Esophagus muscularis mucosa (tissue), 4 donors: ENCODE measurements at places on chromosomes 12 and 14. TPM values are rescaled to one million over a fixed set of nuclear protein-coding genes. Genes with fewer than 3 reads are reported as not detected.

METTL3 gene
- 64.4 TPM for total RNA-seq

UNC79 gene
- 0.17 TPM for total RNA-seq

SCN8A gene
- total RNA-seq = 0.42 TPM

ANKS1B gene
- total RNA-seq = 28.7 TPM

SLCO1A2 gene
- total RNA-seq = not detected

MANSC4 gene
- not detected for total RNA-seq

BDKRB2 gene
- 7.3 TPM for total RNA-seq

SLC38A4 gene
- total RNA-seq = not detected

C12orf75 gene
- 3.1 TPM for total RNA-seq

KRT72 gene
- total RNA-seq = not detected

AICDA gene
- not detected for total RNA-seq

KIF26A gene
- 7.2 TPM for total RNA-seq

ZBTB25 gene
- 11.3 TPM for total RNA-seq

SMIM10L1 gene
- total RNA-seq = 13.0 TPM

LRRC43 gene
- not detected for total RNA-seq

CD69 gene
- total RNA-seq = 2.9 TPM

C12orf54 gene
- total RNA-seq = not detected

DNA sequence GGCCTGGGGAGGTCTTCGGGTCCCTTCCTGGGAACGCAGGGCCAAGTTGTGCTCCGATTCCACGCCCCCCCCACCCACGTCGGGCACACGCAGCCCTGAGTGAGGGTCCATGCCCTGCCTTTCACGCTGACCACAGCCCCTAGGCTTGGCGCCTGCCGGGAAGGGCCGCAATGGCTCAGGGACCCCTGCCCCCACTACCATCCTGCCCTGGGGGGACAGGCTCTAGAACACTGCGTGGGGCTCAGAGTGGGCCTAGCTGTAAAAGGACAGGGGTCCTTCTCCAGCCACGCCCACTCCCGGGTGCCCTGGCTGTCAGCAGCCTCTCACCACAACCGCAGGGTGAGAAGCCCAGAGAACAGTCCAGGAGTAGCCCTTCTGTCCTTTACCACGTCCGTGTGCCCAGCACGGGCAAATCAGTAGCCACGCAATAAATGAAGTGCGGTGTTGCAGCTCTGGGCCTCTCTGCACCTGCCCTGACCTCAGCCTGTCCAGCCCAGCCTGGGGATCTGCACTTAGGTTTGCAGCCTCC lies 9.4 kb upstream of the GPR68 start:
- DNase-seq = no peak

DNA sequence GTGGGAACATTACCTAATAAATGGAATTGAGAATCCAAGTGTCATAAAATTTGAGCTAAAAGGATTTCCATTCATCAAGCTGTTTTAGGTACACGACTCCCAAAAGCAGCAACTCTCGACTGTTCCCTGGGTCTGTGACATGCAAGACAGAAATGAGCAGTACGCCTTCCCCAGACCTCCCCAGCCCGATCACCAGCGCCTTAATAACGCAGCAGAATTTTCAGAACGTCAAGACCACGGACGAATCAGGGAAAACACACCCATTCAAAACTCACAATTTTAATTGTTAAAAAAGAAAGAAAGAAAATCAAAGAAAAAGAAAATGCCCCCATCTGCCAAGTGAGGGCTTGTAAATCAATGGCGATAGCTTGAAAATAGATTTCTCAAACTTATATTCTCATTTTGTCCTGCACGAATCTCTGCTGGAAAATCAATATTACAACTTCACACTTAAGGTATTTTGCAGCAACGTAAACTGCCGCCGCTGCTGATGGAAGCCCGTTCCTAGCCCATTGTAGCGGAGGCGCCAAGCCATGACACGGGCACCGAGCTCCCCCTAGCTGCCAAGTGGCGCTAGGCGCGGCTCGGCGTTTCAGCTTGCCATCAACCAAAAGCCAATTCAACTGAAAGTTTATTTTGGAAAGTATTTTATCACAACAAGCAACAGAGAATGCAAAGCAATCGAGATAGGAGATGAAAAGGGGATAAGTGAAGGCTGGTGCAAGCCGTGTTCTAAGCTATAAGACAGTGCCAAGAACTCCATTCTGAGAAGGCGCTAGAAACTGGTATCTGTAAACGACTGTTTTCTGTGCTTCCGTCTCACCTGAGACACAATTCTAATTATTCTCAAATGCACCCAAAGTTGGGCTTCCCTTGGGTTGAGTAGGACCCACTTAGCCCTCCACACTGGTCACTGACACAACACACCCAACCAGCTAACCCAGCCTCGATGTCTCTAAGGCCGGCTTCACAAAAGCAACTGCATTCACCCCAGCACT lies 5.5 kb downstream of the BCL11B start:
- no peak for DNase-seq

DNA sequence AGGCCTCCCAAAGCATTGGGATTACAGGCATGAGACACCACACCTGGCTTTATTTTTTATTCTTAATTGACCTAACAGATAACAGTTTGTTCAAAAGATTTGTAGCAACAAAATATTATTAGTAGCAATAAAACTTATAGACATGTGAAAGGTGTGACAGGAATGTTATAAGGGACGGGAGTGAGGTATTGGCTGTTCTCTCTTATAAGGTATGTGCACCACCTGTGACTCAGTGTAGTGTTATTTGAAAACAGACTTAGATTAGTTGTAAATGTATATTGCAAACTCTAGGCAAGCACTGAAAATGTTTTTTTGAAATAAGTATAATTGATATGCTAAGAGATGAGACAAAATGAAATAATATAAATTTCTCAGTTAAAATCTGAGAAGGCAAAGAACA lies 57.8 kb downstream of the KLRG1 start:
- DNase-seq = no peak

DNA sequence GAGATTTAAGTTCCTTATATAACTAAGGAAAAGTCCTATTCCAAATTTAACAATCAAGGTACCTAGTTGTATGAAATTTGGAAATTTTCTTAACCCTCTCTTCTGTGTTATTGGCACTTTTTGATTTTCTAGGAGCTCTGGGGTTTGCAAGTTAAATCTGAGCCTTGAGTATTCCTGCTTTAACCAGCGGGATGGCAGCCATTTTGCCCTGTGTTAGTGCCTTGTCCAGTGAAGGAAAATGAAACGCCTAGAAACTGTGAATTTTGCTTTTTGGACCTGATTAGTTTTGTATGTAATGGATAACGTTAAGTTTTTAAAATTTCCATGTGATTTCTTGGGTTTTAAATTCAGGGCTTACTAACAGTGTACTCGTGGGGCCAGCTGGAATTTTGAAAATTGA lies 45.1 kb downstream of the DIP2B start:
- DNase-seq = no peak

- DNase-seq = no peak
These were observed 4.0 kb upstream of the AVIL start for GRCh38 chr12:57822392-57823130.

- no peak for DNase-seq
These were observed 2.9 kb downstream of the SCNN1A start for GRCh38 chr12:6372403-6373003.

DNA sequence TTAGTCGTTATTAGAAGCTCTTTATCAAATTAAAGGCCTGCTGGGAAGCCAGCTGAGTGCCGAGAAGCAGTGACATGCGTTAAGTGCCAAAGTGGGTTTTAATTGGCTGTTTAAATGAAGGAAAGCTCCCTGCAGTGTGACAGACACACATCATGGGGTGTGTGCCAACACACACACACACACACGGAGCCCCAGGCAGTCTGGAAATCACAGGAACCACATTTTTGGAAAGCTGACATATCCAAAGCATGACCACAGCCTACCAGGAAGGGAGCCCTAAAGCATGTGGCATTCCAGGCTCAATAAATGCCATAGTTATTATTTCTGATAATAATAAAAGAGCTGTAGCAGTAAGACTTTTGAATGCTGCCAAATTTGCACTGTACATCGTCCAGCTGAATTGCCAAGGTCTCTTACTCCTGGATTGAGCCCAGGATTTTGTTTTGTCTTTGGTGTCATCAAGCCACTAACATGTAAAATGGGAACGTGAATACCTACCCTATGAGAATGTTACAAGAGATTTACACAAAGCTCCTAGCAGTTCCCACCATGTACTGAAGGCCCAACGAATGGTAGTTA lies 135.1 kb downstream of the TMEM30B start:
- DNase-seq = no peak

GRCh38 chr12:13387101-13387500 lies 190.6 kb downstream of the EMP1 start:
- DNase-seq = no peak

- DNase-seq = no peak
These were observed 819.2 kb downstream of the FSCB start for GRCh38 chr14:43687921-43688320.

GRCh38 chr14:78790271-78790670 lies 620.1 kb downstream of the NRXN3 start:
- DNase-seq = no peak

DNA sequence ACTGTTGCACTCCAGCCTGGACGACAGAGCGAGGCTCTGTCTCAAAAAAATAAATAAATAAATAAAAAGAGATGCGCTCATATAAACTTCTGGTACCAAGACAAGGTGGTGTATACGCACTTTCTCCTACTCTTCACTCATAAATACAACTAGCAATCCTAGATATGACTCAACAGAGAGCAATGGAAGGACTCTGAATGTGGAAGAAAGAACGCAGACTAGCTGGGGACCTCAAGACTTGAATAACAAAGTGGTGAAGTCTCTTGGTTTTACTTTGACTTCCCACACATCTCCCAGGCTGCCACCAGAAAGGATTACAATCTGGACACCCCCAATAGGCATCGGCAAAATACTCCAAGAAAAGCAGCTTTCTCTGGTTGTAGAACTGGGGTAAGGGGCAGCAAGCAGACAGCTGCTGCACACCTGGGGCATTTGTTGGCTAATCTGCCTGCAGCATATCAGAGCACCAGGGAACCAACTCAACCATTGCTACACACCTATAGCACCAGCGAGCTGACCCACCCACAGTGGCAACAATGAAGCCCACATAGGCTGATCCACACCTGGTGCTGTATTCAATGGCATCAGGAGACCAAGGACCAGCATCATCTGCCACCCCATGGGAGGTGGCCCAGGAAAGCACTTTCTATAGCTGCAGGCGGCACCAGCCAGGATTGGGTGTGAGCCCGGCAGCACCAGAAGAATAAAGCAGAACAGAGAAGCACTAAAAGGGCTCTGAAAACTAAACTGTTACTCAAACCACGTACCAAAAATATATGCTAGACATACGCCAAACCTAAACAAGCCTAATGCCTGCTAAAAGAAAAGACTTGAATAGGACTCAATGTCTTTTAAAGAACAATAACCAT lies 1231.7 kb upstream of the TMEM132C start:
- no peak for DNase-seq

DNA sequence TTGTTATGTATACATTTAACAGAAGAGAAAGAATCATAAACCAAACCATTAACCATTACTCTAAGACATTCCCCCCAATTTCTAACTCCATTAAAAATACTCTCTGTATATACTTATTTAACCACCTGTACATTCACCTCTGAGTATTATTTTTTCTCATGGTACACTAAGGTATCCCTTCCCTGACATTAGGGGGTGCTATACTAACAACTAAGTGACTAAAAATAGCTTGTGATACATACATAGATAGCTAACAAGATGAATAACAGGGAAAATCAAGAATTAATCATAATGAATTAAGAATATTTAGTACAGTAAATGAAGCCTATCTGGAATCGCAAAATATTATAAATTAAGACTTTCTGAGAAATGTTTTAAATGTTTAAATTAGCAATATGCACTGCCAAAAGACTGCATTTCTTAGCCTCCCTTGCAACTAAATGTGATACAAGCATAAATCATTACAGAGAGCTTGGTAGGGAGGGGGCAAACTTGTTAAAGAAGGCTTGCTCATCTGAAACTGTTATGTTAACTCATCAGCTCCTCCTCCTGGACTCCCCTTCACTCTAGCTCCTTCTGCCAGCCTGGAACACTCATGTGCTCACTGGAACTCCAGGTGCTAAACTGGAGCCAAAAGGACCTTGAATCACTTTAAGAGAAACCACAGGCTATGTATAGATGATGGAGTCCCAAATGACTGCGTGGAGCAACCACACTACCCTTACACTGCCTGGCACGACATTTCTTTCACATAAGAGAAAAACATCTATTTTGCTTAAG lies 14.9 kb downstream of the C2CD5 start:
- DNase-seq = no peak

GRCh38 chr12:124868252-124869058 lies 4.8 kb upstream of the SCARB1 start:
- no peak for DNase-seq

- DNase-seq = no peak
These were observed 5.7 kb upstream of the SLC35F4 start for GRCh38 chr14:57871459-57872080.

- DNase-seq = no peak
These were observed 207.3 kb downstream of the SSPN start for GRCh38 chr12:26402648-26403047.

DNA sequence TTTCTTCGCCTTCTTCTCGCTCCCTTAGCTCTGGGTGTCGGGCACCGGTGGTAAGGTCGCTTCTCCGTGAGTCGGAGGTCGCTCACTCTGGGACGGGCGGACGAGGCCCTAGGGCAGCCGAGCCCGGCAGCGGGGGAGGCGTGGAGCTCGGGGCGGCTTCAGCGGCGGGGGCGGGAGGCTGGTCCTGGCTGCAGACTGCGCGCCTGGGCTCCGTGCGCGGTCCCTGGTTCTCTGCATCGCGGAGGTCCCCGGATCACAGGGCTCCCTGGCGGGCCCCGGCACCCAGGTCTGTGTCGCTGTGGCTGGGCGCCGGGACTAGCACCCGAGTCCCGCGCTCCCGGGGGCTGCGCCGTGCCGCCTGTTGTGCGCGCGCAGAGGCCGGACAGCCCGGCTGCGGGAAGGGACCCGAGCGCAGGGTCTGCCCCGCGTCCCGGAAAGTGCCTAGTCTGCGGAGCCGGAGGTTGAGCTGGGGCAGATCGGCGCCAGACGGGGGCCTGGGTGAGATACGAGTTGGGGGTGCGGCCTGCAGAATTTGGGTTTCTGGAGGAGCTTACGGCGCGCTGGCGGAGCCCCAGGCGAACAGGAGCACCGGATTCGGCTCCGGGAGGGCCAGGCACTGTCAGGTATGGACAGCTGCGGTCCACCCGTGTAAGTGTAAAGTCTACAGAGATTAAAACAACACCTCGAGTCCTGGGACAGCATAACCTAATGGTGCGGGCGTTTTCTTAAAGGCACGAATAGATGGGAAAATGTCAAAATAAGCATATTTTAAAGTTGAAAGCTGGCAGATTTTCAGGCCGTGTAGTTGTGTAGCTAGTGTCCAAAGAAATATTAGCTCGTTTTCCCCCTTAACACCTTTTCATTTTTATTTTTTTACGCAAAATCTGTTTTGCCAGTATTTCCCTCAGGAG lies 713 bp downstream of the FRMD6 start:
- DNase-seq = no peak

DNA sequence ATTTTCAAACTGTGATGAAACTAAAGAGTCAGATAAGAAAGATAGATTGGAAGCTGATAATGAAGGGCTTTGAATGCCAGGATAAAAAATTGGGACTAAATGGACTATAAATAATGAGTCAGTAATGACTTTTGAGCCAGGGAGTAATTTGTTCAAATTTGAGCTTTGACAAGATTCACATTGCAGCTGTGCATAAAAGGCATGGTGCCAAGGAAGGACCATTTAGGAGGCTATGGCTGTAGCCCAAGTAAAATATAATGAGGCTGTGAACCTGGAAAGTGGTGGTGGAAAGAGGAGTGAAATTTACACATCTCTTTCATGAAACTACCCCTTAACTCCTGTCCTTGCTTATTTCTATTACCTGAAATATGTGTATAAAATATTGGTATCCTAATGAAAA lies 218.5 kb downstream of the SLC6A15 start:
- DNase-seq = no peak
